Endothelial cell of umbilical vein (primary cell): ENCODE measurements at places on chromosomes 5 and 9. TPM values are rescaled to one million over a fixed set of nuclear protein-coding genes. Genes with fewer than 3 reads are reported as not detected.

DNA sequence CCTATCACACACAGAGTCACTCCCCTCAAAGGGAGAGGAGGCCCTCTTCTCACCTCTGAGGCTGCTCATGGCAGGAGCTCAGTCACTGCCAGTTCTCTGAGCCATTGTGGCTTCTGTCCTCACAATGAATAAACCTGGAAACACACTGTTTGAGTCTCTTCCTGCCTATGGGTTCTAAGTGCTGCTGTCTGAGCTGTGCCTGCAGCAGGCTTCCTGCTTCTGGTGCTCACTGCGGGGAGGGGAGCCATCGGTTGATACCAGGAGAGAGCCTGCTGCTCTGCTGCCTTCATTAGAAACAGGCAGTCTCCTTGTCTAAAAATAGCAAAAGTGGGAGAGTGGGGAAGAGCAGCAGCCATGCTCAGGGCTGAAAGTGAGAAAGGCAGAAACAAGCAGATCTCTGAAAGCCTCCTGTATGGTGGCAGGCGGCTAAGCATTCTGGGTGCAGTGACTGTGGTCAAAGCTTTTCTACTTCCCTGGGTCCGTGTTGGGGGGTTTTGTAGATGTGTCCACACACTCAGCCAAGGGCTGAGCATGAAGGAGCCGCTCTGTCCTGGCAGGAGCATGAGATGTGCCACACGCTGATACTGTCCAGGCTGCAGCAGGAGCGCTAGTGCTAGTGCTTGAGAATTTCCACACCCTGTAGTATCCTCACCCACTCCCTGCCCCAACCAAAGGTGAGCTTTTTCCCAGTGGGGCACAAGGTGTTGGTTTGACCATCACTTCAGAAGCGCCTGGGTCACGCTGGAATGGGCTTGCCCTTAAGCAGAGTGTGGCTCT, 34.2 kb downstream of the PRKACG start:
- DNase-seq = no peak

DNA sequence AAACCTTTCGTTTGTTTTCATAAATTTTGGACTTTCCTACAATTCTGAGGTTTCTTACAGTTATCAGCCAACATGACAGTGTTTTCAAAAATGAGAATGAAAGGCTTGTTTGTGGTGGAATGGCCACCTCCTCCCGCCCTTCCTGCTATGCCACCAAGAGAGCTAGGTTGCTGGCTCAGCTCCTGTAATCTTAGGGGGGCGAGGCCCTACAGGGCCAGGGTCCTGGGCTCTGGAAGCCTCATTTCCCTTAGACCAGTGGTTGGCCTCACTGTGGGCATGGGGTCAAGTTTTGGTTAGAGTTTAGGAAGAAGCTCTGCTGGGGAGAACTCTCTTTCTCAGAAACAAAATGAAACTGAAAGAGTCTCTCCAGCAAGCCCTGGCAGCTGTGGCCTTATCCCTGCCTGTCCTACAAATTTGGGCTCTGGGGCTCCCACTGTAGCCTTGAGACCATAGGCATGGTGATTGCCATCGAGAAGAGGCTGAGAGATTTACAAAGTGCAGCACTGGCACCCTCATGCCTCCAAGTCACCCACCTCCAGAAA, 66.2 kb downstream of the IRX1 start:
- no peak for DNase-seq

DNA sequence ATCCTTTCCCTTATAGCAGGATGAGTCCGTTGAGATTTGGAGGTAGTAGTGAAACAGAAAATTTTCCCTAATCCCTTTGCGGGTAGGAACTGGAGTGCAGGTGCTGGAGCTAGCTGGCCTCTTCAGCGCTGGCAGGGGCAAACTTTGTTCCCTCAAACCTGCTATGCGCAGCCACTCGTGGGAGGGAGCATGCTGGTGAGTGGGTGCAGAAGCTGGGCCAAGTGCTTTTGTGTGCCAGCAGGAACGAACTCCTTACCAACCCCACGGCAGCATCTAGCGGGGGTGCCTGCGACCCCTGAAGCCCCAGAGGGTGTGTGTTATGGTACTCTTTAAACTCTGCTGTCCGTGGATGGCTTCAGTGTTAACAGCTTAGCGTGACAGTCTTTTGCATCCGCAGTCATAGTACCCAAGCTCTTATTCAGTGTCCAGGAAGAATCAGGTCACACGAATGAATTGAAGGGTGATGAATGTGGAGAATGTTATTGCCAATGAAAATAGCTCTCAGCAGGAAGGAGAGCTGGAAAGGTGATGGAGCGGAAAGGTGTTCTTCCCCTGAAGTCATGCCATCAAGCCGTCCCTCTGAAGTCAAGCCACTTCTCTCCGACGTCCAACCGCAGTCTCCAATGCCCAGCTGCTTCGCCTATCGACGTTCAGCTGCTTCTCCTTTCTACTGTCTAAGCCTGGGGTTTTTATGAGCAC, 1445.1 kb upstream of the CDH9 start:
- DNase-seq = no peak

- DNase-seq = no peak
Observed at GRCh38 chr9:126156898-126157297, 169.7 kb upstream of the MVB12B start.

- DNase-seq = no peak
Observed at GRCh38 chr9:69980041-69980440, 63.6 kb upstream of the MAMDC2 start.

- DNase-seq = no peak
Observed at GRCh38 chr5:160159991-160160792, 40.9 kb upstream of the PWWP2A start.

- DNase-seq = no peak
Observed at GRCh38 chr5:140207250-140207964, 32.4 kb downstream of the CYSTM1 start.

DNA sequence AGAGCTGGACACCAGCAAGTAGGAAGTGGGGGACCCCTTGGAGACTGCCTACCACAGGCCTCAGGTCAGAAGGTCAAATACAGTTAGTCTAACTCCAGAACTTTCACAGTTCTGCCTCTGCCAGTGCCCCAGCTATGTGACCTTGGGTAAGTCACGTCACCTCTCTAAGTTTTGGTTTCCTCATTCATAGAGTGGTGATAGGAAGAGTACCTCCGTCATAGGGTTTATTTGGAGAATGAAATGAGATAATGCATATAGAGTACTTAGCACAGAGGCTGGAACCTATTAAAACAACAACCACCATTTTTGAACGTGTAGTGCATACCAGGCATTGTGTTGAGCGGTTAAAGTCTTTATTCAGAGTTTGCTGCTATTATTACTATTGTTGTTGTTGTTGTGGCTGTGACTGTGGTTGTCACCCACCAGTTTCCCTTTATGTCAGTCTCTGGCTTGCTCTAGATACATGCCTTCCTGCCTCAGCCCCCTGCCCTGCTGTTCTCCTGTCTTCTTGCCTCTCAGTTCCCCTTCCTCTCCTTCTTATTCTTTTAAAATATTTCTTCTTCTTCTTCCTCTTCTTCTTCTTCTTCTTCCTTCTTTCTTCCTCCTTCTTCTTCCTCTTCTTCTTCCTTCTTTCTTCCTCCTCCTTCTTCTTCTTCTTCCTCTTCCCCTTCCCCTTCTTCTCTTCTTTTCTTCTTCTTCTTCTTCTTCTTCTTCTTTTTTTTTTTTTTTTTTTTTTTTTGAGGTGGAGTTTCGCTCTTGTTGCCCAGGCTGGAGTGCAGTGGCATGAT, 67.8 kb downstream of the RALGPS1 start:
- no peak for DNase-seq

GRCh38 chr9:72497447-72498046, 23.9 kb upstream of the TMC1 start:
- no peak for DNase-seq

Gene SHISAL2B
- total RNA-seq = not detected in 2 replicates

Gene CCDC180
- 2.5 and 4.5 TPM in 2 replicates for total RNA-seq

Gene MPDZ
- total RNA-seq = 52.3 and 54.4 TPM in 2 replicates

GRCh38 chr5:127296321-127296720, 5.7 kb downstream of the MEGF10 start:
- DNase-seq = peak; percentile 61

DNA sequence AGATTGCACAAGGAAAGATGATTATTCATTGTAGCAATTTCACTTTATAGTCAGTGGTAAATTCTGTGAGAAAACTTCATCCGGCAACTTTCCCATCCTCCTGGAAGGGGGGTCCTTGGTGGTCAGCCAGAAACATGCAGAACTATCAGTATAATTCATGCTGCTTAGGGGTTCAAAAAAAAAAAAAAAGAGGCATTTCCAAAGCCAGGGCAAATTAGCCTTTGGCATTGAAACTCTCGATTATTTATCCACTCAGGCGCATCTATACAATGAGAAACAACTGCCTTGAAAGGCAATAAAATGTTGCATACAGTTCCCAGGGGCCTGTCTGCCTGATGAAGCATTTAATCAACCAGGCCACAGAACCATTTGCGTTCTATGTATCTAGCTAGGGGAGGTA, 263.3 kb downstream of the TMEM167A start:
- no peak for DNase-seq

Gene IL3
- total RNA-seq = not detected in 2 replicates

- DNase-seq = no peak
Observed at GRCh38 chr5:142944140-142944539, 174.0 kb downstream of the ARHGAP26 start.

Gene NACC2
- total RNA-seq = 25.1 and 27.1 TPM in 2 replicates

Gene GSN
- total RNA-seq = 130 and 176 TPM in 2 replicates

Gene KCNV2
- not detected in 2 replicates for total RNA-seq

DNA sequence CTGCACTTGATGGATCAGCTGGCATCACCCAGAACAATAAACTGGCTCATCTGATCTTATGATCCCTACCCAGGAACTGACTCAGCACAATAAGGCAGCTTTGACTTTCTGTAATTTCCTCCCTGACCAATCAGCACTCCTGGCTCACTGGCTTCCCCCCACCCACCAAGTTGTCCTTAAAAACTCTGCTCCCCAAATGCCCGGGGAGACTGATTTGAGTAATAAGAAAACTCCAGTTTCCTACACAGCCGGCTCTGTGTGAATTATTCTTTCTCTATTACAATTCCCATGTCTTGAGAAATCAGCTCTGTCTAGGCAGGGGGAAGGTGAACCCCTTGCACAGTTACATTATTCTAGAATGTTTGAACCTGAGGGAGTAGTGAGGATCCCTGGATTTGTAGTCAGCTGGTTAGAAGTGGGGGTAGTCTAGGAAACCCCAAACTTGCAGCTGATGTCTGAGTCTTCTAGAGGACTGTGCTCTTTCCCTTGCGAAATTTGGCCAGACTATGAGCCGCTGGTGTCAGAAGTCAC, 111.7 kb upstream of the NEK6 start:
- DNase-seq = peak; percentile 30

Gene PCDHGB2
- total RNA-seq = 1.9 and 2.9 TPM in 2 replicates
